ENCODE measurements at places on chromosomes 1 and 21.

- DNase-seq: no peak
Measured at GRCh38 chr1:29368936-29369932, 132.9 kb downstream of the PTPRU start.

DNA sequence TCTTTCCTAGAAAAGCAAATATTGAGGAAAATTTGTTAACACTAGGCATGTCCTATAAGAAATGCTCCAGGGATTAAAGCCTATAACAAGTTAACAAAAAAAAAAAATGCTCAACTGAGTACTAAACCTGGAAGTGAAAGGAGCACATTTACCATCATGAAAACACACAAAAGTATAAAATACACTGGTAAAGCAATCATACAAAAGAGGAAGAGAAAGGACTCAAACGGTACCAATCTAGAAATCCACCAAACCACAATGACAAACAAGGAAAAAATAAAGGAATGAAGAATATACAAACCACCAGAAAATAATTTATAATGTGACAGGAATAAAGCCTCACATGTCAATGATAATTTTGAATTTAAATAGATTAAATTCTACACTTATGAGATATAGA is 21.2 kb downstream of the CD1E start:
- DNase-seq: no peak

DNA sequence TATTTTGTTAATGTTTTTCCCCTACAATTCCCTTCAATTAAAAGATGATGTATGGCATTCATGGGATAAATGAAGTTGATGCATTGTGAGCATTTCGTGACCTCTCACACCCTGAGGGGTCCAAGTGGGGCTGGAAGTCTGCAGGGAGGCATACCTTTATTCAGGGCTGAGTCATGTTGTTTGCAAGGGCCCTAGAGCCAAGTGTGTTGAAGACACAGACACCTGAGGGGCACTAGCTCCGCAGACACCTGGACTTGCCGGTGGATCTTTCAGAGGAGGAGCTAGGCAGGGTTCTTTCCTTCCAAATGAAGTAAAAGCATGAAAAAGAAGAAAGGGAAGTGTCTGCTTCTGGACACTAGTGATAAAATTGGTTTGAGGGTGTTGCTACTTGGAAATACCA is 57.0 kb upstream of the RGS7 start:
- no peak for DNase-seq

GRCh38 chr1:186828611-186829454 is at the start of gene PLA2G4A:
Gene PLA2G4A (plus strand): TSS chr1:186828949. CDS start chr1:186854355, 25,406 bp downstream.
- no peak for DNase-seq

GRCh38 chr21:14836950-14837349 is 227.8 kb downstream of the NRIP1 start:
- no peak for DNase-seq

- peak; percentile 40 for DNase-seq
Measured at GRCh38 chr1:14970115-14970798, 183.3 kb upstream of the TMEM51 start.

GRCh38 chr1:27646676-27647075 is 11.7 kb upstream of the FGR start:
- DNase-seq: no peak

- no peak for DNase-seq
Measured at GRCh38 chr1:192805832-192806323, 3.0 kb upstream of the RGS2 start.

GRCh38 chr1:36135796-36136195 is 10.8 kb upstream of the COL8A2 start:
- DNase-seq: no peak

GRCh38 chr21:42308914-42309752 is 6.1 kb downstream of the TFF3 start:
- no peak for DNase-seq

Data from activated CD4-positive, alpha-beta T cell treated with anti-CD3 and anti-CD28 coated beads, Interleukin-2, amount 50 U/mL, for 48 hours (primary cell).